ENCODE measurements at places on chromosomes 16 and 17.

GRCh38 chr17:34613064-34614019, 34.0 kb downstream of the TMEM132E start:
- DNase-seq, result no peak

GRCh38 chr16:84315422-84315821, 20.7 kb downstream of the WFDC1 start:
- no peak for DNase-seq

DNA sequence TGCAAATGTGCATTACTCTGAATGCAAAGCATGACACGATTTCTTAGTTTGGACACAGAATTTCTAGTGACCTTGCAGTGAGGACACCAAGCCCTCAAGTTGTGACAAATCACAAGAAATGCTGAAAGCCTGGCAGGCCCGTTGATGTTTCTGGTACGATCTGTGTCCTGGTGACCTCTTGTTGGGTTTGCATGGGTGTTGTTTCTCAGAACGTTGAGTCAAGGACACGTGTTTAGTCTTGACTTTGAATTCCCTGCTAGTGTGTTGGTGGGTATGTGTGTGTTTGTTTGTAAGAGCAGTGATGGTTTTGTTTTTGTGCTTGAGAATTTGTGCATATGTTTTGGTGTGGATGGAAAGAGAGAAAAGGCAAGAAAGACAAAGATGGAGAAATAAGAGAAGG, 37.8 kb upstream of the MAF start:
- DNase-seq, result no peak

DNA sequence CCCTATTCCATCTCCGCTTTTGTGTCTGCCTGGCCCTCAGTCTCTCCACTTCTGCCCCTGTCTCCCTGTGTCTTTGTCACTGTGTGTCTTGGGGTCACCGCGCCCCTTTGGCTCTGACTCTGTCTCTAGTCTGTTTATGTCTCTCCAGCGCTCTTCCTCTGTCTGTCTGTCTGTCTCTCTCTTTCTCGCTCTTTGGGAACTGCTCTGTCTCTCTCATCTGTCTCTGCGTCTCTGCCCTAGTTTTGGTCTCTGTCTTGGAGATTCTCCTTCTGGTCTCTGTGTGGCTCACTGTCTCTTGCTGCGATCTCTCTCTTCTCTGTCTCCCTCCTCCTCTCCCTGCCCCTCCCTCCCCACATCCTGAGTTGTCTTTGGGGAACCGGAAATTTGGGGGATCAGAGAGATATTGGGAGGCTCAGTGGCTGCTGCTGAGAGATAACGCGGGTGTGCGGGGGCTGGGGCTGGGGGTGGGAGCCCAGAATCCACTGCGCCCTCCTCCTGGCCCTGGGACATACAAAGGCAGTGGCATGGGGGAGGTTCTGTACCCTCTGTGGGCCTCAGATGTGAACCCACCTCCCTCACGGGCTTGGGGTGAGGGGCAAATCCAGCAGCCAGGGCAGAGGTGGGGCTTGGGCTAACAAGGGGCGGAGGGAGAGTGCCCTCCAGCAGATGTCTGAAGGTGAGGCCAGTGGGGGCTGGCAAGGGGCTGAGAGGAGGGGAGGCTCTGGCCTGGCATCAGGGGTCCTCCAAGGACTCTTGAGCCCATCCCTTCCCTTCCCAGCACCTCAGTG, 24.4 kb downstream of the LAT start:
- DNase-seq, result no peak

- DNase-seq, result no peak
These were observed 33.3 kb upstream of the DYNLRB2 start for GRCh38 chr16:80507538-80507937.

DNA sequence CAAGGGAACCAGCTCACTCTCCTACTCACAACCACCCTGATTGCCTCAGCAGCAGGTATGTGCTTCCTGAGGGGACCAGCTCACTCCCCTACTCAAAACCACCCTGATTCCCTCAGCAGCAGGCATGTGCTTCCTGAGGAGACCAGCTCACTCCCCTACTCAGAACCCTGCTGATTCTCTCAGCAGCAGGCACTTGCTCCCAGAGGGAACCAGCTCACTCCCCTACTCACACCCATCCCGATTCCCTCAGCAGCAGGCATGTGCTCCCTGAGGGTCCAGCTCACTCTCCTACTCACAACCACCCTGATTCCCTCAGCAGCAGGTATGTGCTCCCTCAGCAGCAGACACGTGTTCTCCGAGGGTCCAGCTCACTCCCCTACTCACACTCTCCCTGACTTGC, 26.1 kb upstream of the COG7 start:
- no peak for DNase-seq

DNA sequence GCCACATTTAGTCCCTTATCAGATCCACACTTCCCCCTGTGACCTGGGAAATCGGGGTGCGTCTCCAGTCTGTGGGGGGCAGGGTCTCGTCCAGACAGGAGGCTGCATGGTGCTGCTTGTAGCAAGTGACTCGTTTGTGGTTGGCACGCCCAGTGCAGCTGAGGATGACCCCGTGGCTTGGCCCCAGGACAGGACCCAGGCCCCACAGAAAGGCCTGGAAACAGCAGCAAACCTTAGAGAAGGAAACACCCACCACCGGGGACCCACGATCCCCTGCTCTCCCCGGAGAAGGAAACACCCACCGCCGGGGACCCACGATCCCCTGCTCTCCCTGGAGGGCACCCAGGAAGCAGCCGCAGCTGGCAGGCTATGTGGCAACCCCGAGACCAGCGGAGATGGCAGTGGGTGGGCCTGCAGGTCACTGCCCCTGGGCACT, 8.2 kb upstream of the C16orf95 start:
- DNase-seq, result no peak
